Activated naive CD8-positive, alpha-beta T cell treated with anti-CD3 and anti-CD28 coated beads for 36 hours (primary cell): ENCODE measurements at places on chromosomes 5 and 9. TPM values are rescaled to one million over a fixed set of nuclear protein-coding genes. Genes with fewer than 3 reads are reported as not detected.

- DNase-seq = peak; percentile 58
Observed at GRCh38 chr5:160118349-160119141, 705 bp downstream of the PWWP2A start.

The PBX3 gene
- 14.6 TPM for total RNA-seq

- peak; percentile 18 for DNase-seq
Observed at GRCh38 chr5:173035904-173036707, 20.0 kb upstream of the CREBRF start.

DNA sequence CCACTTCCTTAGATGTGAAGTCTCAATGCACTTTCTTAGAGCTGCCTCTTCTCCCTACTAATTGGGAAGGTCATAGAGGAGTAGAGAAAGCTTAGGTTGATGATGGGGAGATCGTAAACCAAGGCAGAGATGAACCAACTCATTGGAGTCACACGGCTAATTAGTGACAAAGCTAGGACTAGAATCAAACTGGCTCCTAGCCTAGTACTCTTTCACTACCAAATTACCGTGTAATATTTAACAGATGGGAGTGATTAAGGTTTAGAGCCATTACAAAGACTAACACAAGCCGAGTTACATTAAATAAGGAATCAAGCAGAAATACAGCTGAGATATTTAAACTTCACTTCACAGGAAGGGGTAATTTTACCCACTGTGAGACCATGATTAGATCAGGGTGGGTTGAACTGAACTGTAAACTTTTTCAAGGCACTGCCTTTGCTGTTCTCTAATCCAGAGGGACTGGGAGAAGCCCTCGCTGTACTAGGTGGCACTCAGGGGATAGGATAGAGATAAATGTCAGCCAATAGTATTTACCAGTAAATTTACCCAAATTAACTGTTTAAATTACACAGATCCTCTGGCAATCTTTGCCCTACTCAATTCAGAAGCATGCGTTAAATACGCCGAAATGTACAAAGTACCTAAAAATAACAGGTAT, 166.4 kb upstream of the PIK3R1 start:
- DNase-seq = no peak

The PSD2 gene
- total RNA-seq = not detected

The PCDHGB1 gene
- not detected for total RNA-seq

- no peak for DNase-seq
Observed at GRCh38 chr9:37144762-37145161, 24.4 kb downstream of the ZCCHC7 start.
